Stimulated activated CD4-positive, alpha-beta T cell treated with anti-CD3 and anti-CD28 coated beads, Interleukin-4, amount 100 ng/mL, for 1 hour (primary cell): ENCODE measurements at places on chromosomes 3 and 15.

- DNase-seq, result no peak
These were observed 28.3 kb downstream of the LMCD1 start for GRCh38 chr3:8529738-8530525.

GRCh38 chr15:70569091-70569713 is 194.2 kb downstream of the UACA start:
- no peak for DNase-seq

DNA sequence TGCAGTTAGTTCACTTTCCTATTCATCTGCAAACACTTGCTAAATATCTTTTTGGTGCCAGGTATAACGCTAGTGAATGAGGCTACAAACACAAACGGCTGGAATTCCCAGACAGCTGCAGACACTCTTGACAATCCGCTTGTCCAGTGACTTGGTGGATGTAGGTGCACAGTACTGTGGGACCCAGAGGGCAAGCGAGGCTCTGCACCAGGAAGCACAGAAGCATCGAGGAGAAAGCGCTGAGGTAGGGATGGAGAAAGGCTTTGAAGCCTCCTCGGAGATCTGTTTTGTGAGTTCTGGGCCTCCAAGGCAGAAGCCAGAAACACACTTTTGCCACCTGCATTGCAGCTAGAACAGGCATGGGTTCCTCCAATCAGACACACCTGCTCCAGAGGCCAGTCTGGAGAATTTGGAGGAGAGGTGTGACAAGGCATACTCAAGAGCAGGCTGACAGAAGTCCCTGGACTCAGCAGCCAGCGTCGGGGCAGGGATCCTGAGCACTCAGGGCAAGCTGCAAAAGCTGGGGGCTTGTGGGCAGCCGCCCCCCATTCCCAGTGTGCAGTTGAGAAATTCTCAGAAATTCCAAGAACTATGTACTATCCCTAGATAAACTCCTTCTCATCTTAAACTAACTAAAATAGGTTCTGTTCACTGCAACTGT is 232.5 kb downstream of the OCA2 start:
- DNase-seq, result no peak

DNA sequence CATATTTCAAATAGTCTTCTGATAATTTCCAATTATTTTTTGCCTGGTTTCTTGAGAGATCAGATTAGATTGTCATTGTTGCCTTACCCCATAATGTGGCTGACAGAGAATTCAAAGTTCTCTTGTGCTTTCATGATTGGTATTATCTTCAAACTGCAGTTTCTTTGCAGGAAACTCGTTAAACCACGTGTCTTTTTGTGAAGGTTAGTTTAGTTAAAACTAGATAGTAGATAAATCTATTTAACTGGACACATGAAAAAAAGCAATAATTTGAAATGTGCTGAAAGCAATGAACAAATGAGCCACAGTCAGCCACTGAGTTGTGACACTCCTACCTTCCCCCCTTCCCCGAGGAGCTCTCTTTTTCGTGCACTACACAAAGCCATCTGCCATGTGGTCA is 327.5 kb upstream of the UMPS start:
- no peak for DNase-seq

- DNase-seq, result no peak
These were observed 26.5 kb upstream of the ALPK3 start for GRCh38 chr15:84790676-84791075.

DNA sequence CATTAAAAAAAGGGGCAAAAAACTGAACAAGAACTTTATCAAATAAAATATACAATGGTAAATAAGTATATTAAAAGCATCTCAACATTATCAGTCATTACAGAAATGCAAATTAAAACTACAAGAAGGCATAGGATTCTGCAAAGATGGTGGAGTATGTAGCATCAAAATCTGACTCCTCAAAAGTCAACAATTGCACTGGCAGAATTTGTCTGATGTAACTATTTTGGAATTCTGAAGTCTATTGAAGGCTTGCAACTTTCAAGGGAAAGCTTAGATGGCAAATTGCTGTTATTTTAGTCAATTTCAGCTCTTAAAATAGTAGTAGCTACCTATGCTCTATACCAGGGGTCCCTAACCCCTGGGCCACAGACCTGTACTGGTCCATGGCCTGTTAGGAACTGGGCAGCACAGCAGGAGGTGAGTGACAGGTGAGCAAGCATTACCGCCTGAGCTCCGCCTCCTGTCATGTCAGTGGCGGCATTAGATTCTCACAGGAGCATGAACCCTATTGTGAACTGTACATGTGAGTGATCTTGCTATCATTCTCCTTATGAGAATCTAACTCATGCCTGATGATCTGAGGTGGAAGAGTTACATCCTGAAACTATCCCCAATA is 107.6 kb downstream of the TGFBR2 start:
- DNase-seq, result no peak

DNA sequence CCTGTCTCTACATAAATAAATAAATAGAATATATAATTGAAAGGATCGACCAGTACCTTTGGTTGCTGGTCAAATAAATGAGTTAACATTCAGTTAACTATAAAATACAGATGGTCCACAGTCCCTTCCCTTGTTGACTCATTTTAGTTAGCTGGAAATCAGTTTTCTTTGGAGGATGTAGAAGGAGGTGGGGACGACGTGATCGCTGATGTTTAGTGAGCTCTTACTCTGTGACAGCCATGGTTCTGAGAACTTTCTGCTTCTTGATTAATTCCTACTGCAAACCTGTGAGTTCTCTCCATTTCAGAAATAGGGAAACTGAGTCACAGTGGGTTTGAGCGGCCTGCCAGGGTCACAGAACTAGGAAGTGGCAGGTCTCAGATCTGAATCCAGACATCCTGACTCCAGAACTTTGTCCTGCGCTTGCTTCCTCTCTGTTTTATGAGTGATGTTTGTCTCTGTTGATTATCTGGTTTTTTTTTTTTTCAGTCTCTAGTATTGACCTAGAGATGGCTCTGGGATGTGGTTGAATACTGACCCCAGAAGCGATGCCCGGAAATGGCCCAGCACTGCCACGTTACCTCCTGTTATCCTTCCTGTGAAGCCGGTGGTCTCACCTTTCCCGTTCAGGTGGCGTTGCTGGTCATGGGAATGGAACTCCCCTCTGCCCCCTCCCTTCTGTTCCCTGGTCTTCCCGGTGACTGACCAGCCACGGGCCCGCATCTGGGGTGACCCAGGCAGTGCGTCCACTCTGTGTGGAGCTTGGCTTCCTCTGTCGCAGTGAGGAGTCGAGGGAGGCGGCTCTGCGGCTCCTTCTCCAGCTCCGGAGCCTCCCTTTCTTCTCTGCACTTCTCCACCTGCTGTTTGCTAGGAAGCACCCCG is 18.2 kb downstream of the SYNM start:
- DNase-seq, result no peak

GRCh38 chr3:101519685-101520365 is 6.8 kb upstream of the SENP7 start:
- no peak for DNase-seq

- DNase-seq, result no peak
These were observed 54.9 kb downstream of the NSUN3 start for GRCh38 chr3:94117729-94118128.

DNA sequence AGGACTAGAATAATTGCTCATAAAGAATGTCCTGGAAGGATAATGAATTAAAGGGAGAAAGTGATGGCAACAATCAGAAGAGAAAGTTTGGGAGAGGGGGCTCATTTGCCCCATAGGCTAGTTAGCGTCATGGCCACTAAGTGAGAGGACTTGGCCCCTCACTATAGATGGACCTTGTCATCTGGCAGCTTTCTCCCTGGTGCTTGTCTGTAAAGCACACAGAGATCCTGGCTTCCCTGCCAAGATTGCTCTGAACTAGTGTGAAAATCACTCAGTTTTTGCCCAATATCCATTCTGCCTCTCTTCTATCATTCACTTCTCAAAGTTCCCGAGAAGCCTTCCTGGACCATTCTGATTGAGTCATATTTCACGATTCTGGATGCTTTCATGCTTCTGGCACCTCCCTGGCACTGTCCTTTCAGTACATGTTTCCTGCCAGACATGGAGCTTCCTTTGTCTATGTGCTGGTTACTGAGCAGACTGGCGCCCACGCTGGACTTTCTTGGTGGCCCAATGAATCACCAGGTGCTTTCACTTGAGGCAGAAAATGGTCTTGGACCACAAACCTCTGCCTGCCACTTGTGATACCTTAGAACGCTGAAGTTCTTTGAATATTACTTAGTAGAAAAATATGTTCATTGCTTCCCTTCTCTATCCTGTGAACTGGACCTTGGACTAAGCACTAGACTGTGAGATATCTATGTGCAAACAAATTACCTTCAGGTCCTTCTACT is 709.6 kb upstream of the CFAP20DC start:
- DNase-seq, result peak; percentile 9

- no peak for DNase-seq
These were observed 29.3 kb downstream of the NFKBIZ start for GRCh38 chr3:101878589-101878988.

DNA sequence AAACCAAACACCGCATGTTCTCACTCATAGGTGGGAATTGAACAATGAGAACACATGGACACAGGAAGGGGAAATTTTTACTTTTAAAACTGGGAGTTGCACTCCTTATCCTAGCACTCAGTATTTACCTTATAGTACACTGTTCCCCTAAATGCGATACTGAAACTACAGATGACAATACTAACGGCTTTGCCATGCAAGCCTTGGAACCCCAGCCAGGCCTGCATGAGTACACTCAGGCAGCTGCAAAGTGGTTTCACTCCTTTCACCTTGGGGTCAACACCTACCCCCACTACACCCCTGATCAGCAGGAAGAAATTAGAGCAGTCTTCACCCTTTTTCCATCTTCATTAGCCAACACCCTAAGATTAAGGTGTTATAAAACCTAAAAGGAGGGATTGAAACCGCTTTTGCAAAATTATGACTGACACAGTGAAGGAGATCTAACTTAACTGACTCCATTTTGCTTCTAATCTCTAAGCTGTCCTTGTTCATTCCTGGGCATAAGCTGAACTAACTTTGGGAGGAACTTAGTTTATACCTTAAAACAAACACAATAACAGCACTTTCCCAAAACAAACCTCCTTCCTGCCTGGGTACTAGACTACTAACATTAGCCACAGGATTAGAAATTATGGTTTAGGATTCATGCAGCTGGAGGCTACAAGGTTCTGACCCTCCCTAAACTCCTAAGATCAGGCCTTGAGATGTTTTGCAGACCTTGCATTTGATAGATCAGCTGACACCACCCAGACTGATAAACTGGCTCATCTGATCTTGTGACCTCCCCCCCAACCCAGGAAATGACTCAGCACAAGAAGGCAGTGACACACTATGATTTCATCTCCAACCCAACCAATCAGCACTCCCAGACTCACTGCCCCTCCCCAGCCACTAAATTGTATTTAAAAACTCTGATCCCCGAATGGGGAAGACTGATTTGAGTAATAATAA is 452.1 kb upstream of the PPP2R3A start:
- DNase-seq, result no peak

- no peak for DNase-seq
These were observed 181.1 kb downstream of the MYRIP start for GRCh38 chr3:39990532-39990931.

- DNase-seq, result no peak
These were observed 20.8 kb downstream of the UBE2E1 start for GRCh38 chr3:23826382-23827064.

GRCh38 chr3:187616307-187616972 is 53.8 kb downstream of the SST start:
- DNase-seq, result peak; percentile 55

GRCh38 chr15:51312166-51313073 is 26.0 kb downstream of the CYP19A1 start:
- DNase-seq, result no peak

DNA sequence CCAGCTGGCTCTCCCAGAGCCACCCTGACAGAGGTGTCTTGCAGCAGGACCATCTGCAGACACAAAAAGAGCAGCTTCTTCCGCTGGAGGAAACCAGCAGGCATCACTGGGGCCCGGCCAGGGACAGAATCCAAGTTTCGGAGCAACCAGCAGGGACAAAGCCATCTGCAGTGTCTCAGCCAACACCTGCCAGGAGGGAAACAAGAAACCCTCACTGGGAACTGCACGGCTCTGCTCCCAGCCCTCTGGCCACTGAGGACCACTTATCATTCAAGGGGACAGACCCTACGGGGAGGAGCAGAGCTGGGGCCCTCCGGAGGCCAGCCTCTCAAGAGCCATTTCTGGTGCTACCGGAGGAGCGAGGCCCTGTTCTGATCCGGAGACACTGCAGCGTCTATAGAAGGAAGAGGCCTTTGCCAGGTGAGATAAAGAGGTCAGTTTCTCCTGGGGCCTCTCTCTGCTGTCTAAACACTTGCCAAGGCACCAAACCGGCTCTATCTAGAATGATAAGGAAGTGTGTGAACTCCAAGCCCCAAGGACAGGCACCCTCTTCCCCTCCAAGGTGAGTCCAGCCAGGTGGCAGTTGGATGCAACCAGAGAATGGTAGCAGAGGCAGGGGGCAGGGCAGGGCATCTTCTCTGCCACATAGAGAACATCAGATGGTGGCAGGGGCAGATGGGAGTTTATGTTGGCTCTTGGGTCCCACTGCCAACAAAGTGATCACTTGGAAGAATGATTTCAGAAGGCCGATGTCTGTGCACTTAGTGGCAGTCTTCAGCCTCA is 89.0 kb downstream of the CHSY1 start:
- DNase-seq, result no peak

DNA sequence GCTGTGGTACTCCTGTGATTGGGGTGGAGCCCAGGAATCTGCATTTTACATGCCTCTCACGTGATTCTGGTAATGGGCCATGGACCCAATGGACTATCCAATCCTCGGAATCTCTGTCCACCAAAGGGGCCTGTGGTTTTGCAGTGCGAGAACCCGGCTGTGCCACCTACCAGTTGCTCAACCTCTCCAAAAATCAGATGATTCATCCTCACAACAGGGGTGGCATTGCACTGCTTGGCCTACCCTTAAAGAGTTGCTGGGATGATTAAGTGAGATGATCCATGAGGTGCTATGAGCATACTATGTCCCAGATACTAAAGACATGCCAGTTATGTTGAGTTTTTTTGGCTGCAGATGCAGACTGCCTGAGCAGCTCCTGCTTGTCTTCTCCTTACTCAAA is 5.1 kb downstream of the ANP32A start:
- DNase-seq, result no peak

GRCh38 chr15:98568382-98569017 is 79.8 kb upstream of the IGF1R start:
- no peak for DNase-seq

GRCh38 chr3:117955196-117955595 is 1079.5 kb downstream of the IGSF11 start:
- no peak for DNase-seq

- no peak for DNase-seq
These were observed 20.6 kb downstream of the MEIS2 start for GRCh38 chr15:37079726-37080125.

- no peak for DNase-seq
These were observed 244.1 kb upstream of the PDZRN3 start for GRCh38 chr3:73868688-73869315.

GRCh38 chr3:125351814-125352456 is 23.2 kb downstream of the ZNF148 start:
- DNase-seq, result no peak

DNA sequence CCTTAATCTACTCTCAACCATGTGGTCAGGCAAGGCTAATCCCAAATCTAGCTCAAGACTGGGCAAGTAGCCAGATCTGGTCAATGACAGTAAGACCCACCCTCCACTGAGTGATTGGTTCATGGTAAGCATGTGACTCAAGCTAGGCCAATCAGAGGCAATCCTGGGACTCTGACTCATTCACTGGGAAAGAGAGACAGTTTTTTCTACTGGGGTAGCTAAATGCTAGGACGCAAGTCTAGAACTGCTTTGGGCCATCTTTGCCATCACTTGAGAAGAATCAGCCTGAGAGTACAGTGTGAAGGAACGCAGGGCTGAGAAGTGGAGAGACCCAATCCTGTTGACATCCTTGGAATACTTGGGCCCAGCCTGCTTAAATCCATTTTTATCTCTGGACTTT is 9.4 kb upstream of the RAD18 start:
- DNase-seq, result no peak

- DNase-seq, result no peak
These were observed 97.2 kb downstream of the LRTM1 start for GRCh38 chr3:54830658-54831057.
